ENCODE measurements at places on chromosomes 12 and 14.

DNA sequence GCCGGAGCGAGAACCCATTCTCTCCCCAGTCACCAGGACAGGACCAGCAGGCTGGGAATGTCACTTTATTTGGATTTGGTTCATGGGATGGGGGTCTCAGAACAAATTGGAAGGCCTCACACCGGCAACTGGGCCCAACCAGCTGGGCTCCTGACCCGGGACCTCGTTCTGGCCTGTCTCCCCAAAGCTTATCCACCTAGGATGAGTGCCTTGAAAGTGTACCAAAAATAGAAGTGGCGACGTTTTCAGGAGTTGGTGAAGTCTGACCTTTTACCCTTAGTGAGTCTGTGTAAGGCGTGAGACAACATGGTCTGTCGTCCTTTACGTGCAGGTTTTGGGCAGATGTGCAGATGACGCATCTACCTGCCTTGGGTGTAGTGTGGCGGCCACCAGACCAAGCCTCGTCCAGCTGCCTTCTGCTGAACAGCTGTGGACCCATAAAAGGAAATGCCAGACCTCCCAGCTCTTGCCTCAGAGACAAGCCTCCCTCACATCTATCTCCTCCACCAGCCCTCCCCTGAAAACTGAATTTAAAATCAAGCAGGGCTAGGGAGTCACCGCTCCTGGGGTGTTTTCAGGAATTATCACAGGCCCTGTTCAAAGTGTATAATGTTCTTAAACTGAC, 36.6 kb upstream of the CLMN start:
- no peak for DNase-seq

DNA sequence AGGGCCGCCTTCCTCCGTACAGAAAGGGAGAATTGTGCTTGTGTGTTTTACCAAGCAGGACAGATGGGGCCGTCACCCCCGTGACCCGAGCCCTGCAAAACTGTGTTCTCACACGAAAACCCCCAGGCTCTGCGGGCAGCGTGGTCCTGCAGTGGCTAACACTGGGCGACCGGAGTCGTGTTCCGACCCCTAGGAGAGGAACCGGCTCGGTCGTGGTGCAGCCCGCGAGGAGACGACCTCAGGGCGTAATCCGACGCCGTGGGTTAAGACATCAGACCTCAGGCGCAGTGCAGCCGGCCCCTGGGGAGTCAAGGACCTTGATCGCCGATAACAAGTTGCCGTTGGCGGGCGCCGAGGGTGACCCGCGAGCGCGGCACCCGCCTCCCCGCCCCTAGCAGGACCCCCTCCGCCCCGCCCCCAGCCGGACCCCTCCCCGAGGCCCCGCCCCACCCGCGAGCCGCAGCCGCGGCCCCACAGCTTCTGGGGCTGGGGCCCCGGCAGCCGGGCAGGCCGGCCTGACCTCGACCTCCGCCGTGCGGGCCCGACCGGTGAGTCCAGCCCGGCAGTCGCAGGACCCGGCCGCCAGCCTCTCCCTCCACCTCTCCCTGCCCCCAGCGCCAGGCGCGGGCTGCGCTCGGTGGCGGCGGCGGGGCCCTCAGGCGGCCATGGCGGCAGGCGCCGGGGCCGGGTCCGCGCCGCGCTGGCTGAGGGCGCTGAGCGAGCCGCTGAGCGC, at the start of gene CHPT1:
TSS of gene CHPT1 (plus strand) at position 444 of the 733 bp plus-strand sequence. CDS start at position 666, 222 bp downstream.
- DNase-seq = no peak

- DNase-seq = peak; percentile 36
Measured at GRCh38 chr14:88559852-88560251, 3.0 kb upstream of the ZC3H14 start.

- no peak for DNase-seq
Measured at GRCh38 chr14:88209273-88209672, 113.8 kb downstream of the KCNK10 start.

DNA sequence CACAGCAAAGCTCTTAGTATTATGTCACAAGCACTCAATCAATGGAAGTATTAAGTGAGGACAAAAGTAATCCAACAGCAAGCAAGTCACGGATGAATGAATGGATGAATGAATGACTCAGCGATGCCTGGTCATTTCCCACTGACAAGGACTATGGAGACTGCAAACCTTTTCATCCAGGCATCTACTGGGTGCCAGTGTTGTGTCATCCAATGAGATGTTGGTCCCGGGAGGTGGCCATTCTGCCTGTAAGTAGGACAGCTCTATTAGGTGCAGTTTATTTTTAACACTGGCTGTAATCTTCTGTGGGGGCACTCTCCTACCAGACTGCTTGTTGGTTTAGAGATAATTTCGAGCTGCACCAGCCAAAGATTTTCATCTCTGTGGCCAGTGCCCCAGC, 39.4 kb downstream of the STAB2 start:
- peak; percentile 20 for DNase-seq

GRCh38 chr14:99277530-99277929, 5.5 kb upstream of the BCL11B start:
- DNase-seq = no peak

DNA sequence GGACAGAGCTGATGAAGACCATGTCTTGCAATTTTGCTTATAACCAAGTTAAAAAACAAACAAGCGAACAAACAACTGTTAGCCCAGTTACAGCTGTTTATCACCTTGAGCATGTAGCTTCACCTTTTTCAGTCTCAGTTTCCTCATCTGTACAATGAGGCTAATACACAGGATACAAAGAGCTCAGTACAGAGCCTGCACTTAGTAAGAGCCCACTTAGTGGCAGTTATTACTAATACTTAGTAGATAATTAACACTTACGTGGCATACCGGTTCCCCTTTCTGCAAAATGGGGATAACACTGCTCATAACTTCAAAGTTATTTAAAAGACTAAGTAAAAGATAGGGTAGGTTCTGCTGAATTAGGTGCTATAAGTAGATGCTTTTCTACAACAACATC, 228.0 kb downstream of the MON2 start:
- no peak for DNase-seq

GRCh38 chr12:4771172-4771959, 51.2 kb downstream of the GALNT8 start:
- DNase-seq = no peak

- no peak for DNase-seq
Measured at GRCh38 chr12:16833376-16834015, 227.5 kb upstream of the LMO3 start.

GRCh38 chr12:123860377-123860776, 98.3 kb downstream of the DNAH10 start:
- no peak for DNase-seq

- DNase-seq = no peak
Measured at GRCh38 chr12:5459051-5459782, 27.3 kb downstream of the NTF3 start.

- DNase-seq = no peak
Measured at GRCh38 chr14:21924479-21924878, 250.9 kb upstream of the OR4E1 start.

DNA sequence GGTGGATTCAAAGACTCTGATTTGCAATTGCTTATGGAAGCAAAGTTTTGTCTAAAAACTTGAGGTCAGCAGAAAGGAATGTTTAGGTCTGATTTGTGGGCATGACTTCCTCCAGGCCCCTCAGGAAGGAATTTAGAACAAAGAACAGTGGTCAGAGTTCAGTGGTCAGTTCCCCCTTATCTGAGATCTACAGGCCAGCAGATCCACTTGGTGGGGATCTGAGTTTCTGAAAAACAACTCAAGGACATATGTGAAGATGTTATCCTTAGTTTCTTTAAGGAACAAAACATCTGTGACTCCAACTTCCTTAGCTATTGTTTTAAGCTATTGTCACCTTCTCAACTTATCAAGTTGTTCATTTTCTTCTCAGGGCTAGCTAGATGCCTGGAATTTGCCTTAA, 28.0 kb upstream of the NAA30 start:
- DNase-seq = no peak

DNA sequence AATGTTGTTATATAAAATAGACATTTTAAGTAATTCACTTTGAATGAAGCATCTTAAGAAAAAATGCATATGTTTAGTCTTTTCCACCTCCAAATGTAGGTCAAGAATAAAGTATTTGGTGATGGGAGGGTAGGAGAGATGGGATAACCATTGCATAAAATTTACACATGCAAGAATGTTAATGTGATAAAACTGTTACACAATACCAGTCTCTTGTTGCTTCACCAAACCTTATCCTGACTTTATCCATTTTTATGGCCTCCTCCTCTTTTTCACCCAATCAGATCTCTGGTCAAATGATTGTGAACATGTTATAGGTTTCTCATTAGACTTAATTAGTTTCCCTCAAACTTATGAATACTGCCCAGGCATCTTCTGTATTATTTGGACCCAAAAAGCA, 994.5 kb upstream of the FLRT2 start:
- DNase-seq = no peak

- no peak for DNase-seq
Measured at GRCh38 chr12:116673681-116674111, 64.2 kb downstream of the SPRING1 start.

GRCh38 chr14:104389326-104390220, 190.0 kb upstream of the C14orf180 start:
- DNase-seq = no peak

DNA sequence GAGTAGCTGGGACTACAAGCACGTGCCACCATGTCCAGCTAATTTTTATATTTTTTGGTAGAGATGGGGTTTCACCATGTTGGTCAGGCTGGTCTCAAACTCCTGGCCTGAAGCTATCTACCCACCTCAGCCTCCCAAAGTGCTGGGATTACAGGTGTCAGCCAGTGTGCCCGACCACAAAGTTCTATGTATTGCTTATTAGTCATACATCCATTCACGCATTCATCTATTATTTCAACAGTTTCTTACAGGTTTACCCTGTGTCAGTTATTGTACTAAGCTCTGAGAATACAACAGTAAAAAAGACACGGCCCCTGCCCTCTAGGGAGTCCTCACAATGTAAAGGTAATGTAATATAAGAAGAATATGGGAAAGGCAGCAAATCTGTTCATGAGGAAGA, 188.9 kb upstream of the BTG1 start:
- no peak for DNase-seq

GRCh38 chr14:94761348-94761996, 8.4 kb downstream of the GSC start:
- DNase-seq = no peak

- no peak for DNase-seq
Measured at GRCh38 chr12:113658006-113658655, 186.5 kb upstream of the LHX5 start.

- no peak for DNase-seq
Measured at GRCh38 chr12:51890511-51891171, 2.7 kb downstream of the ANKRD33 start.

GRCh38 chr14:22897357-22897756, 14.3 kb downstream of the REM2 start:
- DNase-seq = no peak

DNA sequence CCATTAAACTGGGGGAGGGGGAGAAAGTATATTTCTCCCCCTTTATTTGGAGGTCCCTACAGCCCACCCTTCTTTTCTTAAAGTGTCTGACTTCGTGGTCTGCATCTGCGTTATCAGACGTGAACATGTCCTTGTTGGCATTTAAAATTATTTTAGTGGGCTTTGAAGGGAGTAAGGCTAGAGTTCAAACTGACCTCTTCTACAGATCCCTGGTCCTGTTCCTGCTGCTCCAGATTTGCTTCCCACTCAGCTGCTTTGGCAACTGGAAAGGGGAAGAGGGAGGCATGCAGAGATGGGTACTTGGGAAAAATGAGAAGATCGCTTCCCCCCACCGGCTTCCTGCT, 611 bp upstream of the SIX6 start:
- no peak for DNase-seq

DNA sequence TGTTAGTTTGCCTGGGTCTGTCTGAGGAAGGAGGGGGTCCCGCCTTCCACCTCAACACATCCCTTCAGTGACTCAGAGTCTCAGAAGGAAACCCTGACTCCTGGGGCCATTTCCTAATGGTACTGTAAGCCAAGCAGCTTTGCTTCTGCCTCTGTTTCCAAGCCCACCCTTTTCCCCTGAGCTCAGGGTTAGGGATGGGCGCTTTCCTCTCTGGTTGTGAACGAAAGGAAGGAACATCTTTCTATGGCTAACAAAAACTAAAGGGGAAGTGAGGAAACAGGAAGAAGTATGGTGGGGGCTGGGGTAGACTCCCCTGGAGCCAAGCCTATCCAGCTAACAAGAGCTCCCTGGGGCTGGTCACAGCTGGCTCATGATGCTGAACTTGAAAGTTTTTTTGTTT, 11.6 kb upstream of the UNC119B start:
- no peak for DNase-seq

GRCh38 chr12:114140576-114140975, 174.5 kb upstream of the RBM19 start:
- DNase-seq = no peak

- no peak for DNase-seq
Measured at GRCh38 chr12:14408208-14408607, 42.7 kb downstream of the ATF7IP start.

GRCh38 chr12:132603240-132604150, 6.9 kb downstream of the LRCOL1 start:
- no peak for DNase-seq

- DNase-seq = no peak
Measured at GRCh38 chr12:39682689-39683477, 63.3 kb upstream of the ABCD2 start.

- DNase-seq = no peak
Measured at GRCh38 chr12:64109706-64110105, 112.4 kb downstream of the KICS2 start.

- no peak for DNase-seq
Measured at GRCh38 chr14:81772381-81772780, 238.7 kb upstream of the SEL1L start.

DNA sequence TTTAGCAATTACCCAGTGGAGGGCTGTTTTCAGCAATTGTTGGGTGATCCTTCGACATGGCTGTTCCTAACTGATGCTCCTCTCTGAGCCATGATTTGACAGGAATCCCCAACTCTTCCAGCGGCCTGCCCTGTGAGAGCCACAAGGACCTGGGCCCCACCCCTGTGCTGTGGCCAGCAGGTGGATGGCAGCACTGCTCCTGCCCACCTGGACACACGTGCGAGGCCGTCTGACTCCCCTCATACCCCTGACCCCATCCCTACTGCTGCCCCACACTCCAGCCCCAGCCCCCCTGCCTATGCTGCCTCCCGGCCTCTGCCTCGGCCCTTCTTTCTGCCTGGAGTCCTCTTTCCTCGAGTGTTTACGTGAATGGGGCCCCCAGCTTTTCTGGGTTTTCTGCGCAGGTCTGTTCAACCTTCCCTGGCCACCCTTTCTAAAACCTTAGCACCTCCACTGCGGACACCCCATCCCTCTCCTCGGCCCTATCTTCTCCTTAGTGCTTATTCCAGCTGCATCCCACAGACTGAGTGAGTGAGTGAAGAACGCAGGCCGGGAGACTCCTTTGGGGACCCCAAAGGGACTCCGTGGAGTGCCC, 111.4 kb downstream of the DICER1 start:
- DNase-seq = no peak

GRCh38 chr12:14772946-14773345, 30.3 kb downstream of the WBP11 start:
- DNase-seq = no peak

- no peak for DNase-seq
Measured at GRCh38 chr12:128542844-128543243, 275.9 kb downstream of the TMEM132C start.

GRCh38 chr14:23017091-23017490, 7.1 kb upstream of the C14orf93 start:
- DNase-seq = no peak

DNA sequence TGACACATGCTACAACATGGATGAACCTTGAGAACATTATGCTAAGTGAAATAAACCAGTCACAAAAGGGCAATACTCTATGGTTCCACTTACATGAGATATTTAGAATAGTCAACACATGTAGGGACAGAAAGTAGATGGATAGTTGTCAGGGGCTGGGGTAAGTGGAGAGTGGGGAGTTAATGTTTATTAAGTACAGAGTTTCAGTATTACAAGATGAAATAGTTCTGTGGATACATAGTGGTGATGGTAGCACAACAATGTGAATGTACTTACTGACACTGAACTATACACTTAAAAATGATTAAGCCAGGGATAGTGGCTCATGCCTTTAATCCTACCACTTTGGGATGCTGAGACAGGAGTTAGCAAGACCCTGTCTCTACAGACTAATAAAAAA, 8.7 kb downstream of the NUP107 start:
- no peak for DNase-seq

Data from GM04504 (cell line).